Esophagus squamous epithelium (tissue), 5 donors: ENCODE measurements at places on chromosomes 13 and 19.

GRCh38 chr13:37475151-37475550, 123.4 kb downstream of the POSTN start:
- no peak for DNase-seq

DNA sequence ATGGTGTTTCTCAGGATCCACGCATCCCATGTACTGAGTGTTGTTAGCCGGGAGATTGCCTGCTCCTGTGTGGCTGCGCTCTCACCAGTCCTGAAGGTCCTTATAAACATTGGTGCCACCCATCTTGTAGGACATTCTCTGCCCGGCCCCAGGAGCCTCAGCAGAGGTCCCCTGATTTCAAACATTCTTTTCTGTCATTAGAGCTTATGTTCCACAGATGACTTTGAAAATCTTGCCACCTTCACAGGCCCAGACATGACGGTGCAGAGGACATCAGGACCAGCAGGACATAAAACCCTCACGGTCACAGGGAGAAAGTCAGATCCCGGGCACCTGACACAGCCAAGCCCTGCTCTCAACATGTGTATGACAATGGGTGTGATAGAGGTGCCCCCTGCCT, 33.2 kb upstream of the PEPD start:
- DNase-seq: no peak

- DNase-seq: no peak
Measured at GRCh38 chr13:96636001-96636709, 358.1 kb downstream of the OXGR1 start.

DNA sequence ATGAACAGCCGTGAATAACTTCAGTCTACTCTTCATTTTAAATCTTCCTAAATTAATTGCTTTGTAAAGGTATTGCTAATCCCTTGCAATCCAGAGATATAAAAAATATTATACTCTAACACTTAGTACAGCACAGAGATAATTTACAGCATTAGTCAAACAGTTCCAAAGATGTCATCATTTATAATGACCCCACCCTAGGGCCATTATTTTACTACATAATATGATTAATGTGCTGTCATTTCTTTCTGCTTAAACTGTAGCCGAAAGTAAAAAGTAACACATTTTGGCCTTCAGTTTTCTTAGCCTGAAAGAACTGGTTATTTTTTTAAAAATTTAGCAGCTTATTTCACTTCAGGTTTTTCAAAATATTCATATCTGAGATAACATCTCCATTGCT, 256.3 kb upstream of the RFC3 start:
- DNase-seq: no peak

DNA sequence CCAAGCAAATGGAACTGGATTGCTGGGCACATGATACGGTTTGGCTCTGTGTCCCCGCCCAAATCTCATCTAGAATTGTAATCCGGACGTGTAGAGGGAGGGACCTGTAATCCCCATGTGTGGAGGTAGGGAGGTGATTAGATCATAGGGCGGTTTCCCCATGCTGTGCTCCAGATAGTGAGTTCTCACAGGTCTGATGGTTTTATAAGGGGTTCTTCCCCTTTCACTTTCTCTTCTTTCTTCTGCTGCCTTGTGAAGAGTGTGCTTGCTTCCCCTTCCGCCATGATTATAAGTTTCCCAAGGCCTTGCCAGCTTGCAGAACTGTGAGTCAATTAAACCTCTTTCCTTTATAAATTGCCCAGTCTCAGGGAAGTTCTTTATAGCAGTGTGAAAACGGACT, 32.6 kb upstream of the MTIF3 start:
- no peak for DNase-seq

DNA sequence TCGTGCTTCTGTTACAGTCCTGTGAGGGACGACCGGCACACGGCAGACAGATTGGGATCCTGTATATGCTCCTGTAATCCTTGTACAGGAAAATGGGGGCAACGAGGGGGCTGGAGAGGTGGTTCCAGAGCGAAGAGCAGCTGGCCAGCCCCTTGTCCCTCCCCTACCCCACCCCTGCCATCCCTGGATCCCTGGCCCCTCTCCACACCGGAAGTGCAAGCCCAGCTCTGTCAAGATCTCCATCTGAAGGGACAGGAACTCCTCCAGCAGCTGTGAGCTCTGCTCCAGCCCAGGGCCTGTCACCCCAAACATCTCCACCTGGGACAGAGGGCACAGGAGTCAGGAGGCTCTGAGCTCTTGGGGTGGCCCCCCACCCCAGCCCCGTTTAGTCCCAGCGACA, 5.5 kb upstream of the CCER2 start:
- DNase-seq: no peak
